ENCODE measurements at places on chromosomes 7 and 10.
A peak's percentile ranks its signal among the peaks of the same experiment; 100 is the strongest.

- peak; percentile 62 for DNase-seq
Measured at GRCh38 chr10:34813626-34814222, 1.4 kb downstream of the PARD3 start.

DNA sequence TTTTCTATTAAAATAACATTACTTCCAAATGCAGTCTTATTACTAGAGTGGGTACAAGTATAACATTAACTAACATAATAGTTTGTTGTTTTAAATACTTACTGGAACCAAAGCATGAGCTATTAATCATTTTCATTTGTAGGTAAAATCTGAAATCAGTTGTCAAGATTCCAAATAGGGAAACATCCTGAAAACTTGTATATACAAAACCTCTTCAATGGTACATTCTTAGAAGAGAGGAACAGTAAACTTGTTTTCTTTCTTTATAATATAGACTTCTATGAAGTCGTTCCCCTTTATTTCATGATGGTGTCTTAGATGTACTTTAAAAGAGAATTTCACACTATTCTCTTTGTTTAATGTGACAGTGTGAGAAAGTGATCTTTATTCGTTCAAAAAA, 85.9 kb downstream of the VTI1A start:
- DNase-seq: no peak

- no peak for DNase-seq
Measured at GRCh38 chr10:127973791-127974311, 66.9 kb downstream of the PTPRE start.

DNA sequence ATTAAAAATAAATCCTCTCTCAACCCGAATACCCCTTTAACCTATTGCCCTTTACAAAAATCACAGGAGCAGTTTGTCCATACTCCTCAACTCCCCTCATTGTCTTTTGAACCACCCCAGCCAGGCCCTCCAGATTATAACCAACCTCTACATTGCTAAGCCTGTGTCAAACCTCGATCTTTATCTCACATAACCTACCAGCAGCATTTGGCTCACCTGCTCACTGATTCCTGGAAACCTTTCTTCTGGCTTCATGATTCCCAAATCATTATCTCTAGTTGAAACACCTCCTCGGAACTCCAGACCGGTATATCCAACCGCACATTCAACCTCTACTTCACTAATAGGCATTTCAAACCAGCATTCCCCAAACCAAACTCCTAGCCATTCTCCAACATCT, 11.8 kb downstream of the SEC61G start:
- no peak for DNase-seq

DNA sequence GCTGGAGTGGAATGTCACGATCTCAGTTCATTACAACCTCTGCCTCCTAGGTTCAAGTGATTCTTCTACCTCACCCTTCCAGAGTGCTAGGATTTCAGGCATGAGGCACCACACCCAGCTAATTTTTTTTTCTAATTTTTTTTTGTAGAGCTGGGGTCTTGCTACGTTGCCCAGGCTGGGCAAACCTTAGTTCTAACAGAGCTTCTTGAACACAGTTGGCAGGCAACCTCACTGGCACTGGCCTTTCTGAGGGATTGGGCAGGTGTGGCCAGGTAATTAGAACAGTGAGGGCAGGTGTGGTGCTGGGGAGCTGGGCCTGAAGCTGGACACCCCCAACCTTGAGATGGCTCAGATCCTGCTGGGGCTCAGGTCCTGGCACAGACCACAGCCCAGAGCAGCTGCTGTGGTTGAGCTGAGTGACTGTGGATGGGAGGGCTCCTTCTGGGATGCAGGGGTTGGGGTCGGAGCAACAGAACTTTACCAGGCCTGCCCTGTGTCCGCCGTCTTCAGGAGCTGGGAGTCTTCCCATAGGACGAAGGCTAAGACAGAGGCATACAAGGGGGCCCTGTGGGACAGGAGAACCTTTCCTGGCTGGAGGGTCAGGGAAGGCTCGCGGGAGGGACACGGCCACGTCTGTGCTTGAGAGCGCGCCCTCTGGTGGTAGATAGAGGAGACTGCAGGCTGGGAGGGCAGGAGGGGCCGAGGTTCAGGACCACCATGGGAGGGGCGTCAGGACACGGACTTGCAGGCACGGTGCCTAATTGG, 48.2 kb downstream of the COL26A1 start:
- no peak for DNase-seq

DNA sequence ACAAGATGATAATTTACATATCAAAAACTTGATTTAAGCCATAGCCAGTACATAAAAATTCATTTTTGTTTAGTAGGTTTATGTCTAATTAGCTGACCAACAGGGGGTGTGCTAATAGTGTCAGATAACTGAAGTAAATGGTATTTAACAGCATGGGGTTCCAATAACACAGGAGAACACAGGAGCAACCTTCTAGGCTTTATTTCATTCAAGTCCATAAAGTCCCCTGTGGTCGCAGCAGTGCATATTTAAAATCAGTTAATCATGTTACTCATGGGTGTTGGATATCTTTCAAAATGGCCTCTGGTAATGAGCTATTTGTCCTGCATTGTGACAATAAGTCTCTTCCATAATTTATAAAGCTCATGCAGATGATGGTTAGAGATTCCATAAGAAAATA, 238.6 kb downstream of the CNTNAP2 start:
- no peak for DNase-seq

GRCh38 chr7:77455321-77455720, 39.2 kb upstream of the GSAP start:
- DNase-seq: peak; percentile 97

- DNase-seq: no peak
Measured at GRCh38 chr7:85593355-85593754, 406.5 kb upstream of the SEMA3D start.

All from IMR-90 (cell line).